ENCODE measurements at places on chromosomes 4 and X.
A peak's percentile ranks its signal among the peaks of the same experiment; 100 is the strongest.

DNA sequence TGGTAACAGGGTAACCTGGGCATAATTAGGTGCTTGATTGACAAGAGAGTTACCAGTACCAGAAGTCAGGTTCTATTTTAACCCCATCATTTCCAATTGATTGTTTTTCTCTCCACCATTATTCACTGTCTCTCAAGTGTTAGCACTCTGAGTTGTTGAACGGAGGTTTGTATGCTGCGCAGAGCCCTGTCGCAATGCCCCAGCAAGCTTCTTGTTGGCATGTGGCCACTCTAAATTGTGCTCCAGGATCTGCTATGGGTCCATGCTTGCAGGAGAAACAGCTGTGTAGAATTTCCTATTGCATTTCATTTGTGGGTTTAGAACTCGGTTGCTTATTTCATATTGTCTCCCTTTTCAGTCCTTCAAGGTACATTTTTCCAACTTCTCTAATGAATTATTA is 98.2 kb downstream of the KLHL8 start:
- DNase-seq, result no peak

GRCh38 chrX:153307276-153308178 is 14.0 kb downstream of the PNMA6F start:
- no peak for DNase-seq

- no peak for DNase-seq
These were observed 100.9 kb downstream of the CXXC4 start for GRCh38 chr4:104393655-104394324.

GRCh38 chrX:11535156-11535919 is 130.4 kb downstream of the ARHGAP6 start:
- no peak for DNase-seq

DNA sequence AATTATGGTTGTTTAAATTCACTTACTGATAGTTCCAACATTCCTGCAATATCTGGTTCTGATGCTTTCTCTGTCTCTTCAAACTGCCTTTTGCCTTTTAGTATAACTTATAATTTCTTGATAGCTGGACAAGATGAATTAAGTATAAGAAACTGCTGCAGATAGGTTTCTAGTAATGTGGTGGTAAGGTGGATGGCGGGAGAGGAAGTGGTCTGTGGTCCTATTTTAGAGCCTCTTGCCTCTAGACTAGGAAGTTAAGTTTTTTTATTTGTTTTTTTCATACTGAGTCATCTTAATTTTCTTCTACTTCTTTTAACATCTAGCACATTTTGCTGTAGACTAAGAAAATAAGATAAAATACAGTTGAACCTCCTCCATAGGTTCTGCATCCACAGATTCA is 310.0 kb downstream of the SLITRK2 start:
- no peak for DNase-seq

- no peak for DNase-seq
These were observed 164.0 kb downstream of the SH3KBP1 start for GRCh38 chrX:19723427-19723826.

GRCh38 chrX:51332188-51332942 is at the start of gene NUDT10:
NUDT10 (plus strand) TSS chrX:51332822; CDS start chrX:51332966, 144 bp downstream.
- no peak for DNase-seq

DNA sequence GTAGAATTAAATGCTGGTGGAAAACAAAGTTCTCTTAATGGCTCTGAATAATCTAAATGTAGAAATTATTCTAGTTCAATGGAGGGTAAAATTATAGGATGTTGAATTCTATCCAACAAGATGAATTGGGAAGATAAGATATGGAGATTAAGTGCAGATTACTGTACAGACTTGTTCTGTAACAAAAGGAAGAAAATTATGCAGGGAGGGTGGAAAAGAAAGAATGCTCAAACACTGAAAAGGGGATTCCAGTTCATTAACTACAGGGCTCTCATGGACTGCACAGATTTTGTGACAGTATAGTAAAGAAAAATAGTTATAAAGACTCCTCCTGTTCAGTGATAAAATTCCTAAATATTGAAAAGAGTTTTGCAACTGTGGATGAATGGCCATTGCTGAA is 1794.0 kb upstream of the PCDH7 start:
- DNase-seq, result no peak

GRCh38 chr4:73575660-73576059 is 44.6 kb downstream of the RASSF6 start:
- no peak for DNase-seq

- DNase-seq, result no peak
These were observed 13.2 kb downstream of the BCOR start for GRCh38 chrX:40084471-40085101.

GRCh38 chr4:4772534-4772933 is 86.9 kb upstream of the MSX1 start:
- no peak for DNase-seq

- no peak for DNase-seq
These were observed 33.3 kb upstream of the SORCS2 start for GRCh38 chr4:7158991-7159390.

DNA sequence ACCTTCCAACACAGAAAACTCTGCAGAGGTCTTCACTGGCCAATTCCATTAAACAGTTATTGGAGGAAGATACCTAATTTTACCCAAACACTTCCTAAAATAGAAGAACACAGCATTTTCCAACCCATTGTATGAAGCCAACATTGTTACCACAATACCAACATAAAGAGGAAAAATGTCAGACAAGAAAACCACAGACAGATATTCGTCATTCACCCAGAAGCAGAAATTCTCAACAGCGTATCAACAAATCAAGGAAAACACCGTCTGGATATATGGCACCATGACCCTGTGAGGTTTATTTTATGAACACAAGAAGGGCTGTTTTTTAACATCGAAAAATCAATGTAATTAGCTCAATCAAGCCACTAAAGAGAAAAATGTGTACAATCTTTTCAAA is 255.6 kb downstream of the ASMT start:
- no peak for DNase-seq

- no peak for DNase-seq
These were observed 105.6 kb downstream of the AMELX start for GRCh38 chrX:11398785-11399184.

GRCh38 chr4:184641022-184641421 is 8.2 kb downstream of the CASP3 start:
- DNase-seq, result no peak

DNA sequence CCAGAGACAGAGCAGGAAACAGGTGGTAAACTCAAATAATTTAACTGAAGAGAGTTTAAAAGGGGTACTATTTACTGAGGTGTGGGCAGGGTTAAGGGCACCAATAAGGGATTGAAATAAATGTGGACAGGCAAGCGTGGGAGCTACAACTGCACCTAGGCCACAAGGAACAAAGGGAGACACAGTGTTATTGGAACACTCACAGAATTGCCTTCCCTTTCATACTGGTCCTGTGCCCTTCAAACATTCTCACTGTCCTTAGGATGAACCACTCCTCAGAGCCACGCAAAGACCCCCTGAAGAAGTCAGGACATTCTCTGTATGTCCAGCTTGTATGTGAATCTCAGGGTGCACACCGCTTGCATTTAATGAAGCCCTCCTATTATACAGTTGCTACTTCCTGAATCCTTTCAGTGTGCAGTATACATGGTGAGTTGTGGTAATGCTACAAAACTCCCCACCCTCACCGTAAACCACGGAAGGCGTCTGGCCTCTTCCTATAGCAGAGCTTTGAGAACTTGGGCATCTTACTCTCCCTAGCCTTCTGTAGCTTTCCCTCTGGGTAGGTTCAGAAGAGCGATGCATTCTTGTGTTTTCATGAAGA is 9.6 kb upstream of the MRPL1 start:
- DNase-seq, result peak; percentile 48

DNA sequence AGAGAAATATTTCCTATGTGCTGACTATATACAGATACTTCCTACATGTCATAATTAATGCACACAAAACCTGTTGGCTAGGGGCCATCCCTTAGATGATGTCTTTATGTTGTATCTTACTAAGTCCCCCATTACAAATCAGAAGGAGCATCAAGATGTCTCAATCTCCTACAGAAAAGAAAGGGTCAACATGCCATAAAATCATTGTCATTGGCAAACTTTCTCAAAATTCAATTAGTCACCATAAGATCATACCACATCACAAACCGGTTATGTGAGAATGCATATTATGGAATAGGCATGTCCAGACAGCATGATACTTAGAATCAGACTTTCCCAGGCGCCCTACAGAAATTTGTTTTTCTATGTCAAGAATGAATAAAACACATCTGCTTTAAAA is 175.2 kb upstream of the TET2 start:
- DNase-seq, result no peak

DNA sequence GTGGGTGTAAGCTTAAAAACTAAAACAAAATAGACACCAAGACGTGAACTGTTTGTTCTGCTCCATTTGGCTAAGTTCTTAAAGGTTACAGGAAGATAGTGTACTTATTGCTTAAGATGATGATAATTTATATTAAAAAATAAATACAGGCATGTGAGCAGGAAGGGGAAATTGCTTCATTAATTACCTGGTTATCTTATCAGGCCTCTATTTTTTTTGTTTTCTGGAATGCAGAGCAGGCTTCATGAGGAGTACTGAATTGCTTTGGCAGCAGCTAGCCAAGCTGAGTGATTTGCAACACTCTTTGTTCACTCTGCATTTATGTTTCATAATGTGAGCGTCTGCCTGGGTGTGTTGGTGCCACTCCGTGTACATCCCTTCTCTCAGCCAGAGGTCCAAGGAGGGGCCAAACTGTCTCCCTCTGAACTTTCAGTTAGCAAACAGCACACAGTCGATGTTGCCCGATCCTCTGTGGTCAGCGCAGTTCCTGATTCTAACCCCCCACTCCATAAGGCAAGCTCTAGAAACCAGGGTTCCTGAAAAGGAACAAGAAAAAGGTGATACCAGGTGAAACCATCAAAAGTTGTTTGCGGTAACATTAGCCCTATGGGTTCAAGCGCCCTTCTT is 348.2 kb downstream of the SPRY1 start:
- DNase-seq, result no peak

DNA sequence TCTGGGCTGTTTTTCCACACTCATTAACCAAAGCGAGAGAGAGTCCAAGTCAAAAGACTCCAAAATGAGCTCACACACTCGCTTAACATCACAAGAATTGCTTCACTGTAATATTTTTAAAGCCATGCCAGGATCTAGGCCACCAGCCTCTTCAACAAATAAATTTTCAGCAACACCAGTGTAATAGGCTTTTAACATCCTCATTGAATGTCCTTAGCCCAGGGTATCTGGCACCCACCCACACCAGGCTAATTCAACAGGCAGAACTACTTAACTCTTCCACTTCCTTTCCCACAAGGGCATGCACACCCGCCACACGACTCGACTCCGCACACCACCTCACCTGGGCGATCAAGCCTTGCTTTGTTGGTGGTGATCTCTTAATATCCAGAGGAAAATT is 34.2 kb downstream of the FAT1 start:
- no peak for DNase-seq

GRCh38 chr4:6221851-6222760 is 21.8 kb upstream of the JAKMIP1 start:
- no peak for DNase-seq

DNA sequence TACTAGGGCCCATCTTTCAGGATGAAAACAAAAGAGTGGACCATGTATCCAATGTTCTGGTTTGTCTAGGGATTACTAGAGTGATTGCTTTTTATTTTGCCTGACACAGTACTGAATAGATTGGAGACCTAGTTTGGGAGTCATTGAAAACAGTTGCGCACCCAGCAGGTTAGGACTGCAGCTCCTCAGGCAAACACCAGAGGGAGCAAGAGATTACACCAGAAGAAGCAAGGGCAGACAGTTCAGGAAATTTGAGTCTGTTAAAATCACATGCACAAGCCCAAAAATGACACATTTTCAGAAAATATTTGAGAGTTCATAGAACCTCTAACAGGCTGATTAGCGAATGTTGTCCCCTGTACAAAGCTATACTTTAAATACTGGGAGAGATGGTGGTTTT is 55.6 kb downstream of the CYLC1 start:
- no peak for DNase-seq

- no peak for DNase-seq
These were observed 330.9 kb downstream of the CXXC4 start for GRCh38 chr4:104163820-104164219.

- DNase-seq, result no peak
These were observed 15.3 kb downstream of the CPZ start for GRCh38 chr4:8607603-8608481.

DNA sequence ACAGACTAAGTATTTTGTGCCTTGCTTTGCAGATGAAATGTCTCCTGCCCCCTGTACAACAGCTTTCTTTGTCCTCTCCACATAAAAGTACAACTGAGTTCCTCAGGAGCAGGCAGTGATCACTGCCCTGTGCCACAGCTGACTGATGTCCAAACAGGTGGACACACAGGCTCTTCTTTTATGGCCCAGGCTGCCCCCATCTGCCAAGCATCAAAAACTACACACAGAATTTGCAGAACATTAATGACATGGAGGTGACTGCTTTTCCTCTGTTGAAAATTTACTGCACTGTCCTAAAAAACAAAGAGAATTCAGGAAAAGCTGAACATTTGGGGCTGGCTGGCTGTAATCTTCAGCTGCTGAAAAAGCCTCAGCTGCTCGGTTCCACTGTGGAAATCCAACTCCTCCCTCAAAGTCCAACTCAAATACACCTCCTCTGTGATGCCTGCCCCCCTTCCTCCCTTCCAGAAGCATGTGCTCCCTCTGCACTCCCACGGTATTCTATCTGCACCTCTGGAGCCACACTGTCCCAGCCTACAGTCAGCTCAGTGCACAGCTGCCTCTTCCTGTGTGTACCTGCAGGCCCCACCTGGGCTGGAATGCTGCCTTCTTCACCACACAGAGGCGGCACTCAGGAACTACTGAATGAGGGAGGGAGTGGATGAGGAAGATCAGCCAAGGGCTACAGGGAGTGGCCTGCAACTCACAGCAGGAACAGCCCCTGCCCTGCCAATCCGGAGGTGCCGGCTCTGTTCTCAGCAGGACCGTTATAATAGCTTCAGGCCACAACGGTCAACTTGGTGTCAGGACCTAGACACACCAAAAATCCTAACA is 10.3 kb downstream of the AFAP1 start:
- no peak for DNase-seq

DNA sequence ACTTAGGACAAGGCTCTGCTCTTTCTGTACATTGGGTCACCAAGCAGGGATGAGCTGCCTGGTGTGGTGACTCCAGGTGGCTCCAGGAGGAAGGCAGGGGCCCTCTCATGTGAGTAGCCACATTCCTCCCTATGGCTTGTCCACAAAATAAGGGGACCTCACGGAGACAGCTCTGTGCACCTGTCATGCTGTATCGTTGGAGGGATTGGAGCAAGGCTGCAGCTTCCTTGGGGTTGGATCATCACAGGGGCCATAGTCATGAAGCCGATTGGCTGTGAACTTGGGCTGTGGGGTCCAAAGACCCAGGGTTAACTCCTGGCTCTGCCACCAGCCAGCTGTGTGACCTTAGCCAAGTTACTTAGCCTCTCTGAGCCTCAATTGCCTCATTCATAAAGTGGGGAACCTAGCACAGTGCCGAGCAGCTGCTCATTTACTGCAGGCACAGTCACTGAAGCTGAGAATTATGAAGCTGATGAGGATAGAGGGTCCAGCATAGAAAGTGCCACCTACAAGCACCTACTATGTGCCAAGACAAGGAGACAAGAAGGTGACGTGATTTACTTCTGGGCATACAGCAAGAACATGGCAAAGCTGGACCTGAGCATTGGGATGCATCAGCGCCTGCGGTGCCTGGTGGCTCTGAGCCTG is 11.8 kb upstream of the KIAA0232 start:
- no peak for DNase-seq

- DNase-seq, result no peak
These were observed 716 bp downstream of the FHIP1A start for GRCh38 chr4:151409470-151410313.
